ENCODE measurements at places on chromosomes 13 and 19. TPM values are rescaled to one million over a fixed set of nuclear protein-coding genes. Genes with fewer than 3 reads are reported as not detected.

Gene ZNF235
- total RNA-seq: 8.3 TPM

Gene SRRM5
- 1.2 TPM for total RNA-seq

- no peak for DNase-seq
These were observed 1.5 kb downstream of the CD22 start for GRCh38 chr19:35330475-35330874.

Gene MYBPC2
- not detected for total RNA-seq

- DNase-seq: no peak
These were observed 11.5 kb downstream of the TM6SF2 start for GRCh38 chr19:19261350-19262189.

DNA sequence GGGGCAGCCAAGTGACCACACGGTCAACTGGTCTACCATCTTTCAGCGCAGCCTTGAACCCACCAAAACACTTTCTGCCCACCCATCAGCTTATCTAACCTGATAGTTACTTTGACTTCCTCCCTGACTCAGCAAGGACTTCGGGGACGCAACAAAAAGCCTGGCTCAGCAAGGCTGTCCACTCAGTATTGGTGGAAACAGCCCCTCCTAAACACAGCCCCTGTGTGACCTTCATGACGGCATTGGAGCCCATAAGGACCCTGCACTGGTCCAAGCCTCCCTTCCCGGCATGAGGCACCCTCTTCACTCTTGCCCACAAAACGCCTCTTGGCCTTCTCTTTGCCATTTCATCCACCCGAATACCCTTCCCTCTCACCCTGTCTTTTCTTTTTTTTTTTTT lies 39.1 kb downstream of the INSR start:
- DNase-seq: no peak

- DNase-seq: no peak
These were observed 36.8 kb downstream of the NFIX start for GRCh38 chr19:13031917-13032623.

GRCh38 chr19:5017235-5017634 lies 48.3 kb downstream of the KDM4B start:
- no peak for DNase-seq

DNA sequence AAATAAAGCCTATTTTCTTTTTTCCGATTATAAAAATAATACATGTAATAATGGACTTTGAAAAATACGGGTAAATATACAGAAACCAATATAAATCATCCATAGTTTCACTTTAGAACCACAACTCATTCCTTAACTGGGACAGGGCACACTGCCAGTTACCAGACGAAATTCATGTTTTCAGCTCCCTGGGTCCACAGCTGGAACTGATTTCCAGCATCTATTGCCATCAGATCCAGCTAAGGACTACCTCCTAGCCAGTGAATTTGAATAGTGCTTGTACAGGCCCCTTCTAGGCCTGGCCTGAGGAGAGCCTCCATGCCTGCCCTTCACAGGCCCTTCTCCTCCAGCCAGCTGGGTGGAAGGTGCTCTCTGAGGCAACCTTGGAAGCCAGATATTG lies 30.0 kb upstream of the ATP12A start:
- no peak for DNase-seq

Gene PRR19
- total RNA-seq: not detected

GRCh38 chr19:44512326-44513298 lies 12.3 kb upstream of the ZNF180 start:
- no peak for DNase-seq

DNA sequence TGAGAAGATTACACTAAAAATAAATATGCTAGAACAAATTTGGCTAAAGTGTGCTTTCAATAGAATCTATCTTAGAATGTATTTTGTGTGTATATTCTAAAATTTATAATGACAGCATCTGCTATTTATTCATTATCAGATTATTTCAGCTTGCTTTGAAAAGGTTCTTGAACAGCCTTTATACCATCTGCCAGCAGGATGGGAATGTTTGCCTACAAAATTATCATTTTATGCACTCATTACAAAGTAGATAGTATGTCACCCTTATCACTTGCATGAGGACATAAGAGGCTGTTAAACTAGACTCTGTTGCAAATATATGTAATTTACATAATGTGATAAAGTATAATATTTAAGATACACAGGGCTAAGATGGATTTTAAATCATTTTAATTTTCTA lies 1286.9 kb upstream of the PCDH20 start:
- no peak for DNase-seq

GRCh38 chr13:110472904-110473563 lies 88.5 kb downstream of the RAB20 start:
- DNase-seq: no peak

DNA sequence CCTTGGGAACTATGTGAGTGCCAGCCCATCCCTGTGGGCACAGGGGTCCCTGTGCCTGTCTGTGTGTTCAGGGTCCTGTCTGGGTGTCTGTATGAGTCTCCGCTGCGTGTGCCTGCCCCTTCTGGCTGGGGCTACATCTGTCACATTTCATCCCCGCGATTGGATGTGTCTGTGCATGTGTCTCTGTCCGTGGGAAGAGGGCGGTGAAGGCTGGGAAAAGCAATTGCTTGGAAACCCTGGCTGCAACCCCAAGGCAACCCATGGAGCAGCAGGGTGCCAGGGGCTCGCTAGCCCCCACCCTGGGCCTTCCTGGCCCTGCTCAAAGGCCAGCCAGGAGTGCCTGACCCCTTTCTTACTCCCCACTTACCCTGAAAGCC lies 1.4 kb downstream of the MAG start:
- DNase-seq: no peak

Gene CGB3
- total RNA-seq: not detected

- DNase-seq: no peak
These were observed 23.4 kb downstream of the UBAC2 start for GRCh38 chr13:99224021-99224420.

- DNase-seq: no peak
These were observed 189.3 kb upstream of the GPR12 start for GRCh38 chr13:26949701-26950502.

Gene NOP53
- total RNA-seq: 935 TPM

Gene FAM216B
- total RNA-seq: not detected

DNA sequence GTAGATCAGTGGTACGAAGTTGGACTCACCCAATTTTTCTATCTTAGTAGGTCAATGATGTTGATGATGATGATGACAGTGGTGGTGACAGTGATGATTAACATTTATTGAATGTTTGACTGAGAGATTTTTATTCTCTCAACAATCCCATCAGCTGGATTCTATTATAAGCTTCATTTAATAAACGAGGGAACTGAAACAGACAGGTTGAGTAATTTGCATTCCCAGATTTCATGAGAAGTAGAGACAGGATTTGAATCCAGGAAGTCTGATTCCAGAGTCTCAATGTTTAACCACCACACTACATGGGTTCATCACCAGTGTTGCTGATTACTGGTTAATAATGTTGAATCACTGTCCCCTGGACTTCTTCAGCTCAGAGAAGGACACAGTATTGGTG lies 168.9 kb downstream of the FLT1 start:
- DNase-seq: no peak

Gene MARK4
- 34.8 TPM for total RNA-seq

Gene KCNN1
- not detected for total RNA-seq

DNA sequence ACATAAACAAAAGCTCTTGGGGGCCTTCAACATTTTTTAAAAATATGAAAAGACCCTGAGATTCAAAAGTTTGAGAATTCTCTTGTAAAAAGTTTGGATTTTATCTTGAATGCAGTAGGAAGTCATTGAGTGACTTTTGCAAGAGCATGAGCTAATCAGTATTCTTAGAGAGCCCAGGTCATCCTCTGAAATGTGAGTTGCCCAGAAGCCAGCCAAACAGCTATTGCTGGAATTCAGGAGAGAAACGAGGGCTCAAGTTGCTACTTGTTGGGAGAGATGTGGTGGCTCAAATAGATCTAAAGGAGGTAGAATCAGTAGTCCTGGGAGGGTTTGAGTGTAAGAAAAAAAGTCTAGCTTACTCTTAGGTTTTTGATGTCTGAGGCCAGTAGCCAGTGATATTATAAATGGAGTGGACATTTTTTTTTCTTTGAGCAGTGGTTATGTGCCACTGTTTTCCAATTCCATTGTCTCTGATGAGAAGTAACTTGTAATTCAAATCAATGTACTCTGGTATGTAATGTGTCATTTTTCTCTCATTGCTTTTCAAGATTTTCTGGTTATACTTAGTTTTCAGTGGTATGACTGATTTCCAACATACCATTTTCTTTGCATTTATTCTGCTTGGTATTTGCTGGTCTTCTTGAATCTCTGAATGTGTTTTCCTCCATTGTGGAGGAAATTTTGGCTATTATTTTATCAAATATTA lies 30.7 kb downstream of the LMO7 start:
- DNase-seq: no peak

GRCh38 chr13:38180126-38180525 lies 169.5 kb upstream of the UFM1 start:
- no peak for DNase-seq

Gene SLC25A30
- total RNA-seq: 25.7 TPM

DNA sequence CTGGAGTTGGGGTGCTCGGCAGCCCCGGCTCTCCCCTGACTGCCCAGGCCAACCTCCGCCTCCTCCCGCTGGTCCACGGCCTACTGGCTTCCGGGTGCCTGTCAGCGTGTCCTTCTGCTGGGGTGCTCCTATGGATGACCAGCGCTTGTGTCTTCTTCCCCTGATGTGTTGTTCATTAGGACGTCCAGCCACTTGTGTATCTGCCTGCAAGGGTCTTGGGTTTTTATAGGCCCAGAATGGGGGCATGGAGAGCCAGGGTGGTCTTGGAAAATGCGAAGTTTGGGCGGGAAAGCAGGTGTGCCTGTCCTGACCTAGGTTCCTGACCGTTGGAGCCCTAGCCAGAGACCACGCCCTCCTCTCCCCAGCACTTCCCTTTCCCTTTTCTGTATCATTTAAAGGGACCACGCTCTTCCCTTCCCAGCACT lies 139.8 kb downstream of the SLITRK5 start:
- no peak for DNase-seq

DNA sequence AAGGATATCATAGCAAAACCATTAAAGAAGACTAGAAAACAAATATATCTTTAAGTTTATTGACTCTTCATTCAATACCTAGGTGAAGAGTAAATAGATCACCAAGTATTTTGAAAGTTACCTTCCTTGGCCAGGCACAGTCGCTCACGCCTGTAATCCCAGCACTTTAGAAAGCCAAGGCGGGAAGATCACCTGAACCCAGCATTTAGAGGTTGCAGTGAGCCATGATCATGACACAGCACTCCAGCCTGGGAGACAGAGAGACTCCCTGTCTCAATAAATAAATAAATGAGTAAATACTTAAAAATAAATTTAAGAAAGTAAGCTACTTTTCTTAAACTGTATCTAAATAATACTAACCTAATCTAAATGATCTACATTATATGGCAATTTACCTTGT lies 8.9 kb upstream of the WBP4 start:
- DNase-seq: no peak

- DNase-seq: no peak
These were observed 1.0 kb downstream of the GPC5 start for GRCh38 chr13:91399189-91400062.

Gene ZNF345
- total RNA-seq: 11.9 TPM
